Type B pancreatic cell (in vitro differentiated cells): ENCODE measurements at places on chromosomes 7 and 10.
A peak's percentile ranks its signal among the peaks of the same experiment; 100 is the strongest.

DNA sequence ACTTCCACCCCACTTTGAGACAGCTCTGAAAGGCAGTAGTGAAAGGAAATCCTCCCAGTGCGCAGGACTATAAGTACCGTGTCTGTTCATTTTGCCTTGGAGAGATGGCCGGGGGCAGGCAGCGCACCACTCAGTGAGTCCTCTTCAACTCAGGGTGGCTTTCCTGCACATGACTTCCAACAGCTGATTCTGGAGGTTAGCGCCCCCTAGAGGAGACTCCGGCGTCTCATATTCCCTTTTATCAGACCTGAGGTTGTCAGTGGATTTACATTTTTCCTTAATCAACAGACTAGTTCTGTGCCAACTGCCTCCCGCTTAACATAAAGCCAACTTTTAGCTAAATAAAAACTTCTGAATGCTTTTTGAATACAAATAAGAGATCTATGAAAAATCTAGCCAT lies 101.0 kb downstream of the HERPUD2 start:
- no peaks in the 10 kb centered on the region for H3K36me3 ChIP-seq
- H3K4me3 ChIP-seq, result no peak overlapping the region
- H3K27ac ChIP-seq, result no peak overlapping the region
- DNase-seq, result no peak

- H3K4me3 ChIP-seq, result peak overlapping the region; percentile 91
- no peak for DNase-seq
- H3K36me3 ChIP-seq, result no peaks in the 10 kb centered on the region
Measured at GRCh38 chr7:94510582-94511496, 1.2 kb downstream of the CASD1 start.

DNA sequence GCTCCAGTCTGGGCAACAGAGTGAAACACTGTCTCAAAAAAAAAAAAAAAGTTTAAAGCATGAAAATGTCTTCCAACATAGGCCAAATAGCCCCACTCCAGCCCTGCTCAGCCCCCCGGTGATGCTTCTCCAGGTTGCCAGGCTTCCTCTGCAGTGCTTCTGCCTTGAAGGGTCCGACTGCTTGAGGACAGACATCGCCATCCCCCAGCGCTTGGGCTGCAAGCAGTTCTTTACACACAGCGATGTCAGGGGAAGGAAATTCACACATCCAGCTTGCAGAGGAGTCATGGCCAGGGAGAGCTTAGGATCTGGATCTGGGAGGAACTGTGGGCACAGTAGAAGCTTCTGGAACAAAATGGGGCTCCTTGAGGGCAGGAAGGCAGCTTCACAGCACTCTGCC lies 26.9 kb downstream of the LYZL1 start:
- peaks cover 3% of the 10 kb centered on the region for H3K36me3 ChIP-seq
- H3K27me3 ChIP-seq, result peaks cover 3% of the 10 kb centered on the region
- DNase-seq, result no peak
- H3K4me3 ChIP-seq, result no peak overlapping the region
- peaks cover 32% of the 10 kb centered on the region for H3K4me1 ChIP-seq
- H3K27ac ChIP-seq, result no peak overlapping the region

GRCh38 chr7:136807598-136807997 lies 60.9 kb upstream of the CHRM2 start:
- H3K4me1 ChIP-seq, result no peaks in the 10 kb centered on the region
- no peaks in the 10 kb centered on the region for H3K36me3 ChIP-seq
- H3K4me3 ChIP-seq, result no peak overlapping the region
- H3K27ac ChIP-seq, result no peak overlapping the region
